Left ventricle myocardium inferior (tissue), 1 donor: ENCODE measurements at places on chromosomes 5 and 9.

DNA sequence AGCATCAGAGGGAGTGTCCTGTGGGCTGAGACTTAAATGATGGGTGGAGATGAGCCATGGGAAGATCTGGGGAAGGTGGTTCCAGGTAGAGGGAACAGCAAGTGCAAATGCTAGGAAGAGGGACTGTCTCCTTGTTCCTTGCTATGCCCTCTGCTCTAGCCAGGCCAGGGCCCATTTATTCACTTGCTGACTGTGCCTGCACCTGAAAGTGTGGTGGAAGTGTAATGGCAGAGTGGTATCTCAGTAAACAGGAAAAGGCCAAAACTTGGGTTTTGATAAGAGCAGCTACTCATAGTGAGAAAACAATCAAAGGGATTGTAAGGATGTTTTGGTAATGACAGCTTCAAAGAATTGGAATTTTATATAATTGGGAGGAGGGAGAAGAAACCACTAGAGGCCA lies 32.4 kb downstream of the TLE4 start:
- no peak for DNase-seq
- peaks cover 9% of the 10 kb centered on the region for H3K36me3 ChIP-seq
- H3K27me3 ChIP-seq = no peaks in the 10 kb centered on the region
- H3K27ac ChIP-seq = no peak overlapping the region

- H3K4me1 ChIP-seq = peaks cover 14% of the 10 kb centered on the region
- H3K36me3 ChIP-seq = no peaks in the 10 kb centered on the region
- H3K4me3 ChIP-seq = no peak overlapping the region
- no peak overlapping the region for H3K27ac ChIP-seq
Observed at GRCh38 chr5:176778921-176779465, 31.4 kb upstream of the UNC5A start.

GRCh38 chr9:120045011-120045410 lies 535.0 kb downstream of the CDK5RAP2 start:
- H3K36me3 ChIP-seq = no peaks in the 10 kb centered on the region
- H3K4me1 ChIP-seq = no peaks in the 10 kb centered on the region
- no peak overlapping the region for H3K27ac ChIP-seq
- H3K4me3 ChIP-seq = no peak overlapping the region
- no peak for DNase-seq
- H3K27me3 ChIP-seq = peaks cover 22% of the 10 kb centered on the region

- H3K4me1 ChIP-seq = no peaks in the 10 kb centered on the region
- H3K4me3 ChIP-seq = no peak overlapping the region
- no peak overlapping the region for H3K27ac ChIP-seq
- no peak for DNase-seq
- H3K36me3 ChIP-seq = no peaks in the 10 kb centered on the region
- peaks cover 7% of the 10 kb centered on the region for H3K27me3 ChIP-seq
Observed at GRCh38 chr5:76386360-76386759, 16.7 kb upstream of the IQGAP2 start.

GRCh38 chr5:153559926-153560325 lies 69.5 kb downstream of the GRIA1 start:
- H3K4me1 ChIP-seq = no peaks in the 10 kb centered on the region
- no peak overlapping the region for H3K27ac ChIP-seq
- H3K4me3 ChIP-seq = no peak overlapping the region
- no peaks in the 10 kb centered on the region for H3K27me3 ChIP-seq
- DNase-seq = no peak

GRCh38 chr9:93058355-93059010 lies at the start of gene SUSD3:
Gene SUSD3, plus strand, starts transcription at chr9:93058701. Its CDS starts 42 bp downstream, at chr9:93058743.
- H3K4me1 ChIP-seq = peaks cover 25% of the 10 kb centered on the region
- H3K27ac ChIP-seq = no peak within 1 kb of the TSS
- DNase-seq = peak; percentile 54
- H3K27me3 ChIP-seq = peaks cover 45% of the 10 kb centered on the region
- peak within 1 kb of the TSS; percentile 63 for H3K4me3 ChIP-seq
- no peaks in the 10 kb centered on the region for H3K36me3 ChIP-seq

- DNase-seq = no peak
- peaks cover 5% of the 10 kb centered on the region for H3K36me3 ChIP-seq
- H3K27me3 ChIP-seq = peaks cover 4% of the 10 kb centered on the region
Observed at GRCh38 chr9:114029311-114030170, 48.6 kb downstream of the AMBP start.

- no peak overlapping the region for H3K4me3 ChIP-seq
- DNase-seq = no peak
- peaks cover 6% of the 10 kb centered on the region for H3K36me3 ChIP-seq
- H3K4me1 ChIP-seq = peaks cover 19% of the 10 kb centered on the region
Observed at GRCh38 chr9:96496368-96497116, 46.6 kb downstream of the HABP4 start.

DNA sequence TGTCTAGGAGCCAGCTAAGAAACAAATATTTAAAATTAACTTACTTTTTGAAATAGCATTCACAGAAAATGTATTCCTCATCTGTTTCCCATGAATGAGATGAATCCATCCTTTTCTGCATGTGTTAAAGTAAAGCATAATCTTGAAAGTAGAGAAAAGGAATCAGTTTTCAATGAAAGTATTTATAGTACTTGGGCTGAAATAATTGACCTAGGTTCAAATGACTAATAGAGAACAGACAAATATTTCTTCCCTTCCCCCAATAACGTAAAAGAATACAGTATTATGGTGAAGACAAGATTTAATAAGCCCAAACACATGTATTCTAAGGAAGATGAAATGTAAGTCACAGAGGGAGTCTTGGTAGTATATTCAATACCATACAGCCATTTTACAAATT lies 403.5 kb downstream of the ZNF608 start:
- no peak for DNase-seq
- peaks cover 36% of the 10 kb centered on the region for H3K4me1 ChIP-seq
- no peaks in the 10 kb centered on the region for H3K36me3 ChIP-seq
- no peaks in the 10 kb centered on the region for H3K27me3 ChIP-seq
- peak overlapping the region; percentile 71 for H3K27ac ChIP-seq

- peak overlapping the region; percentile 13 for H3K4me3 ChIP-seq
- H3K4me1 ChIP-seq = peaks cover 70% of the 10 kb centered on the region
- peak overlapping the region; percentile 31 for H3K27ac ChIP-seq
- H3K27me3 ChIP-seq = no peaks in the 10 kb centered on the region
Observed at GRCh38 chr5:88845081-88845697, 37.8 kb downstream of the MEF2C start.

DNA sequence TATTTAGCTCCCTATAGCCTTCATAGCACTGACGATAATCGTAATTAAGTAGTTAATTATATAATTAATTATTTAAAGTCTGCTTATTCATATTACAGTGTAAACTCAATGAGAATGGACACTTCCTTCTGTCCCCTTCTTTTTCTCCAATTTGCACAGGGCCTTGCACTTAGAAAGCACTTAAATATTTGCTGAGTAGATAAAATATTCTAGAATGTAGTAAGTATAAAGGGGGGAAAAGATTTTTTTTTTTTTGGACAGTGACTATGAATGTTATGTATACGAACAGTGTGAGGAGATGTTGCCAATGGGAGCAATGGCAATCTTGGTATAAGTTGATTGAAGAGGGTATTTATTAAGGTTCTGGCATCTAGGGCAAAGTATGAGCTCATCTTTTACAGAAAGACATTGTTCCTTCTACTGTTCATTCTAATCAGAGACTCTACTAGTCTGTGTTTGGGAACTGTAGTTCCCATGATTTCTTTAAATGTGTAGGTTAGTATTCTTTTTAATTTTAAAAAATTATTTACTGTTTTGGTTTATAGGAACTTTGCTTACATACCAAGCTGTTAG lies 49.4 kb downstream of the YTHDC2 start:
- H3K27me3 ChIP-seq = no peaks in the 10 kb centered on the region
- no peak overlapping the region for H3K4me3 ChIP-seq
